ENCODE measurements at places on chromosomes 2 and 18. TPM values are rescaled to one million over a fixed set of nuclear protein-coding genes. Genes with fewer than 3 reads are reported as not detected.

DNA sequence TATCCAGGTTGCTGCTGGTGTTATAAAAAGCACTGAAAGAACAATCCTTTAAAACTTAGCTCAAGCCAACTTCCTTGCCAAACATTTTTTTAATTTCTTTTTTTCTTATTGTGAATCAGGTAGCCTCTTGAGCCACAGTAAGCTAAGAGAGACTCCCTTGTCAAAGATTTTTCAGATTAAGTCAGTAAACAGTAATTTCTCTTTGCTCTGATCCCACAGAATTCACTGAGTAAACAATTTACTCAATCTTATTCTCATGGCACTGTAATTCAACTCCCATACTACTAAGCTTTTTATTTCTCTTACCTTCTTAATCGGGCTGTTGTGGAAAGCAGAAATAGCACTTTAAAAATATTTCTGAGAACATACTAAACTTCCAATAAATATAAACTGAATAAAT lies 82.7 kb downstream of the C2orf74 start:
- no peak for DNase-seq

- DNase-seq = no peak
Measured at GRCh38 chr2:31522786-31523185, 58.0 kb downstream of the SRD5A2 start.

DNA sequence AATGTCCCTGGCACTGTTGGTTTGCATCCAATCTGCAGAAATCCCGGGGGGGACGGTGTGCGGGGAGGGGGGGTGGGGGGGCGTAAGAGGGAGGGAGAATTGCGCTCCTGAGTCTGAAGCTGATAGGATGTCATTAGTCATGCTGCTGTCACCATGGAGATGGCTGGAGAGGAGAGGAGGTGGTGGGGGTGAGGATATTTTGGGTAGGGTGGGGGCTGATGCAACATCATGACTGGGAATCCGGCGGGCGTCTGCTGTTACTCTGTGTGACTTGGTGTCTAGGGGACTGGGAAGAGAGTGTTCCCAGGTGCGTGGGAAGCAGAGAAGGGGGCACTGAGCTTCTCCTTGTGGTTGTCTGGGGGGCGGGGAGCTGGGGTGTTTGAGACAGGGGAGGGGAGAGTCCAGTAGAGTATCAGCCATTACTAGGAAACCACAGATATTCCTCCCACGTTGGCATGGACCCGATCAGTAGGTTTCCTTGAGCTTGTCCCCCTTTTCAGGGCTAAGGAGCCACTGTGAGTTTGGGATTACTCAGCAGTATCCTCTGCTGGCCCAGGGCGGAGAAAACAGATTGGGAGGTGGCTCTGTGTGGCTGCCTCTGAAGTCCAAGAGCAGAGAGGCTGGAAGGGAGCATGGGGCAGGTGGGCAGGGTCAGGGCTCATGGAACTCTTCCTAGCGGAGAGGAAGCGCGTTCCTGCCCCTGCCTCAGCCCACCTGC lies 18.9 kb downstream of the TET3 start:
- no peak for DNase-seq

GCG gene
- not detected for total RNA-seq

All from endothelial cell of umbilical vein (primary cell).